B cell (primary cell): ENCODE measurements at places on chromosomes 11 and 22.

- DNase-seq, result no peak
Observed at GRCh38 chr22:47367107-47367690, 604.7 kb downstream of the TBC1D22A start.

DNA sequence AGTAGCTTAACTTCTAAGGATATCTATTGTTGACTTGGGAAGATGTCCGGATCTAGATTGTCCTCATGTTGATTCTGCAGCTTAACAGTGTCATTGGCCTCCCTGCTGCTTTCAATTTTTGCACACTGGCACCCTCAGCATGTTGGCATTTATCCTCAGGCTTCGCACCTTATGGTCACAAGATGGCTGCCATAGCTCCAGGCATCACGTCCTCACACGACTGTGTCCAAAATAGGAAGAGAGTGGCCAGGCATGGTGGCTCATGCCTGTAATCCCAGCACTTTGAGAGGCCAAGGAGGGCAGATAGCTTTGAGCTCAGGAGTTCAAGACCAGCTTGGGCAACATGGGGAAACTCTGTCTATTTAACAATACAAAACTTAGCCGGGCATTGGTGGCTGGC is 58.3 kb upstream of the RASD2 start:
- DNase-seq, result no peak

- DNase-seq, result no peak
Observed at GRCh38 chr22:49301398-49302149, 526.1 kb downstream of the BRD1 start.

DNA sequence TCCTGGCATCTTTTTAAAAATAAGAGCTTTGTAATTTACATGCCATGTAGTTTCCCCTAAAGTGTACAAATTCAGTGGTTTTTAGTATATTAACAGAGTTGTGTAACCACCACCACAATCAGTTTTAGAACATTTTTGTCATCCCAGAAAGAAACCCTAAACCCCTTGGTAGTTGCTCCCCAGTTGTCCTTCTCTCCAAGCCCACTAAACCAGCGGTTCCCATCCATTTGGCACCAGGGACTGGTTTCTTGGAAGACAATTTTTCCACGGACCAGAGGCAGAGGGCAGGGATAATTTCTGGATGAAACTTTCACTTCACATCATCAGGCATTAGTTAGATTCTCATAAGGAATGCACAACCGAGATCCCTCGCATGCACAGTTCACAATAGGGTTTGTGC is 22.6 kb downstream of the CABIN1 start:
- no peak for DNase-seq
